Breast epithelium (tissue), 4 donors: ENCODE measurements at places on chromosomes 16 and 17. TPM values are rescaled to one million over a fixed set of nuclear protein-coding genes. Genes with fewer than 3 reads are reported as not detected.

DNA sequence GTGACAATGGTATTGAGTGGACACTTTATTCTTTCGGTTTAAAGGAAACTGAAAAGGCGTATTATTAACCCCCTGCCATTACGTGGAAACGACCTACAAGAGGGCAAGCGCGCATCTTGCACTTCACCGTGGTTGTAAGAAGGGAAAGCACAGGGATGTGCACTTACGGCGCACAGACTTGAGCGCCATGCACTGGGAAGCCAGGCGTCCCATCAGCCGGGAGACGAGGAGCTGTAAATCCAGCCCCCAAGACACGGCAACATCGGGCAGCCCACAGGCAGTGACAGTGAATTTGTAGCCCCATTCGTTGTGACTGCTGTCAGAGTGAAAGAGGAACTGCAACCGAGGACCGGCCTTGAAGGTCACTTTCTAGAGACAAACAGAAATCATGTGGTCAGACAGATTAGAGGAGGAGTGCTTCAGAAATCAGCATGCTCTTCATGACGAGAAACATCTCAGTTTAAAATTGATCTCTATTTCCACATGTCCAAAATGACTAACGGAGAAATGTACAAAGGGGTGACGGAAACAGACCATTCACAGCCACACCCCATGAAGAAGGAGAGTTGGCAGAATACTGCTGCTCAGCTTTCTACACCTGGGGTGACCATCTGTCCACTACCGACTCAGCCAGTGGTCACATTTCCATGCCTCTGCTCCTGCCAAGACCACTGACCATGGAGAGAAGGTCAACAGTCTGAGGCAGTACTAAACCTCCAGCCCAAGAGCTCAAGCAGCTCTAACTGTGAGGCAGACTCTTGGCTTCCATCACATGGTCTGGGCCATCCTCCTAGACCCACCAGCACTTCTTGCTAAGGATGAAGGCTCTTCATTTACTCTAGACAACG, 68.6 kb downstream of the ZZEF1 start:
- no peak for DNase-seq

PARD6A gene
- total RNA-seq, result 6.4 TPM

DNA sequence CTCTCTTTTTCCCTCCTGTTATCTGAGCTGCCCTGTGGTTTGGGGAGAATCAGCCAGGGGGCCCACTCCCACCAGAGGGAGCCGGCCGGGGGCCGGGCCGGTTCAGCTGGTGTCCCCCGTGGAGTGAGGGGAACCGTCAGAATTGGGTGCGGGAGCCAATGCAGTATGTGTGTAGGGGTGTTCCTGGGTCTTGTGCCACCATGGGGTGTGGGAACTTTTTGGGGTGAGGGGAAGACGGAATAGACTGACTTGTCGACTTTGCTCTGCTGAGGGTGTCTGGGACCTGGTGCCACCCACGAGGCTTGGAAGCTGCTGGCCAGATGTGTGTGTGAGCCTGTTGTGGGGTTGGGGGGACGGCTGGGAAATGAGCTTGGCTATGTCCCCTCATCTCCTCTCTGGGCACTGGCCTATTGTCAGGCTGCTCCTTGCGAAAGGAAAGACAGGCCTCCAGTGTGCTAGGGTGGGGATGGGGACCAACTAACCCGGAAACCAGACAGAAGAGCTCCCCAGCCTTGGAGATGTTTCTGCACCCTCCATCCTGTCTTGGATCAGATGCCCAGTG, 9.9 kb downstream of the RARA start:
- DNase-seq, result no peak

KIF19 gene
- 1.3 TPM for total RNA-seq

DNA sequence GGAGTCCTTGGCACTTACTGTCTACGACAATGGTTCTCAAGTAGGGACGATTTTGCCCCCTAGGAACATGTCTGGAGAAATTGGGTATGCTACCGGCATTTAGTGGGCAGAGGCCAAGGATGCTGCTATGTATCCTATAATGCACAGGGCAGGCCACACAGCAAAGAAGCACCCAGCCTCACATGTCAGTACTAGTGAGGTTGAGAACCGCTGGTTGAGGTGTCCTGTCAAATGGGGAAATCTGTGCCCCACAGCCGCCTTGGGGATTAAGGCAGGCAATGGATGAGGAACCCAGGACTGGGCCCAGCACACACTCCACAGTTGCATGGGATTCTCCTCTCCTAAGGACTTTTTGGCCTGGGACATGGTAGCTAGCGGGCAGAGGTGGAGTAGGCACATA, 86.7 kb upstream of the TOB1 start:
- DNase-seq, result no peak

DNA sequence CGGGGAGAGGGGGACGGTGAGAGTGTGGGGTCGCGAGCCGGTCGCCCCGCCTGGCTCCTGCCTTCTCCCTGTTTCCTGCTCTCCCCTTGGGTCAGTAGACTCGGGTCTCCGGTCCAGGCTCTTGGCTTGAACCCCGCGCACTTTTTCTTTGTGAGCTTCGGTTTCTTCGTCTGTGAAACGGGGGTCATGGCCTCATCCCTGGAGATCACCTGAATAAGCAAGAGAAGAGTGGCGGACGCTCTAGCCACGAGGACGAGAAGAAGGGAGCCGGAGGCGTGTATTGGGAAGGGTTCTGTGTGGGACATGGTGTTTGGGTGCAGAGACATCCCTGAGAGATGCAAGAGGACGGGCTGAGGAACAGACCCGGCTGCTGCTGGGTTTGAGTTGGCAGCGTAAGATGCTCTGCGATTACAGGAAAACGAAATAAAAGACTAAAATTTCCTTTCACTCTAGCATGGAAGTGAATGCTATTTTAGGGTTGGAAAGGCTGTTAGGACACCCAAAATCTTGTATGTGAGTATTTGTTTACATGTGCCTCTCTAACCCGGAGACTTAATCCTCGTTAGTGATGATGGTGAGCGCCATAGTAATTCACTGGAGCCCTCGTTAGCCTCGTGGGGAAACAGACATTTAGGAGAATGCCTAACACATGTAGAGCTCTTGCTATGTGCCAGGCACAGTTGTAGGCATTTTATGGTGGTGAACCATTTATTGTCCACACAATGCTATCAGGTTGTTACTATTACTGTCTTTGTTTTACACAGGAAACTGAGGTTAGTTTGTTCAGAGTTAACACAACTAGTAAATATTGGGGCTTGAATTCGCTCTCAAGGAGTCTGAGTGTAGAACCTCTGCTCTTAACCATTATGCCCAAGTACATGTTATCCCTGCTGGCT, 646 bp downstream of the KIF22 start:
- no peak for DNase-seq

DNA sequence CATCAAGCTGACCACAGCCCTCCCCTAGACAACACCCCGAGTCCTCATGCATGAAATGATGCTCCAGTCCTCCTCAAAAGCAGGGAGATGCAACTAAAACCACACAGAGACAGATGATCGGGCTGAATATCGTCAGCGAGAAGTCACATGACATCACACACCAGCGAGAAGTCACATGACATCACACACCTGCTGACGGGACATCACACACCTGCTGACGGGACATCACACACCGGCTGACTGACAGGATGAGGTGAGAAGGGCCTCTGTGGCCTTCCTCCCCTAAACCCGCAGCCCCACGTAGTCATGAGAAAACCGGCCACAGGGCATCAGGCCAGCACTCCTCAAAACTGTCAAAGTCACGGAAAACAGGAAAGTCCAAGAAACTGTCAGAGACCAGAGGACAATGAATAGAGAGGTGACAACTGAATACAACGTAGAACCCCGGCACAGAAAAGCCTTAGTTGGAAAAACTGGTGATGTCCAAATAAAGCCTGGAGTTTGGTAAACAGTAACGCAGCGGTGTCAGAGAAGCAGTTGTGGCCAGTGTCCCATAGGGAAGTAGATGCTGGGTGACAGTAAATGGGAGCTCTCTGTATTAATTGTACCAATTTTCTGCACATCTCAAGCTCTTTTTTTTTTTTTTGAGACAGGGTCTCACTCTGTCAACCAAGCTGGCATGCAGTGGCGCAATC, 14.3 kb downstream of the LITAF start:
- no peak for DNase-seq

DNA sequence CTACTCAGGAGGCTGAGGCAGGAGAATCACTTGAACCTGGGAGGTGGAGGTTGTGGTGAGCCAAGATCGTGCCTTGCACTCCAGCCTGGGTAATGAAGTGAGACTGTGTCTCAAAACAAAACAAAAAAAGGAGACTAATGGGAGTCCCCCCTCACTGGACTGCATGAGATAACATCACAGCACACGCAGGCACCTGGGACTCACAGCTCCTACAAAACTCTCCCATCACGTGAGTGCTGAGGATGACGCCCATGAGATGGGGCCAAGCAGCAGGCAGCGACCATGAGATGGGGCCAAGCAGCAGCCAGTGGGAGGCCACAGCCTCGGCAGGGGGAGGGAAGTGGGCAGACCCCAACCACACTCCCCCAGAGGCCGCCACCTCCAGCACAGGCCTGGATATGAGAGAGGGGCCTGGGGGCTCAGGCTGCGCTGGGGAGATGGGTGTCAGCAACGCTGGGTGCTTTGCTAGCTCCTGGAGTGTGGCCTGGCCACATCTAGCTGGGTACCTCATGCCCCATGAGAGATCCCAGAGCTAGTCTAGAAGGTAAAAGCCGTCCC, 15.4 kb downstream of the DNAAF8 start:
- DNase-seq, result no peak

PRKCA gene
- 6.6 TPM for total RNA-seq

DNA sequence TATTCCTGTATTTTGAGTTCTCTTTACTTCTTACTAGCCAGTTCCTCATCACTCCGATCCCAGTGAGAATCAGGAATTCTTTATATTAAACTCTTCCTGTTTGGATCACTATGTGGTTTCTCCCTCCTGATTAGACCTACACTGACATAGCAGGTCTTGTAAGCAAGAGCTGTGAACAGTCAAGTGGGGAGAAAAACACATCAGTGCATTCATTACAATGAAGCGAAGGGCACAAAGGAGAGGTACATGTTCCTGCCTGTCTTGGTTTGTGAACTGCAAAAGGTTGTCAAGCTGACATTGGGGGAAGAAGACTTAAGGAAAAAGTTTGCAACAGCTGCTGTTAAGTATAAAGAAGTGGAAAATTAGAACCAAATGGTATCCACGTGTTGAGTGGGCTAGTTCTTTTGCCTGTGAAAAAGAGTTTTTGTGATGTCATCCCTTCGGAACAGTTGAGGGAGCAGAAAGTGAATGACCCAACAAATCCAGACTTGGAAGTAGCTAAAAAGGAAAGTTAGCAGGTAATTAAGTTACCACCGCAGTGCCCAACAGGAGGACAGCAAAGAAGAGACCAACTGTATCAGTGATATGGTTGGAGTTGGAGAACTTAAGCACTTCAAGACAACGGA, 23.0 kb upstream of the TRIM25 start:
- DNase-seq, result no peak

NACA2 gene
- not detected for total RNA-seq

CDT1 gene
- 1.3 TPM for total RNA-seq

DNA sequence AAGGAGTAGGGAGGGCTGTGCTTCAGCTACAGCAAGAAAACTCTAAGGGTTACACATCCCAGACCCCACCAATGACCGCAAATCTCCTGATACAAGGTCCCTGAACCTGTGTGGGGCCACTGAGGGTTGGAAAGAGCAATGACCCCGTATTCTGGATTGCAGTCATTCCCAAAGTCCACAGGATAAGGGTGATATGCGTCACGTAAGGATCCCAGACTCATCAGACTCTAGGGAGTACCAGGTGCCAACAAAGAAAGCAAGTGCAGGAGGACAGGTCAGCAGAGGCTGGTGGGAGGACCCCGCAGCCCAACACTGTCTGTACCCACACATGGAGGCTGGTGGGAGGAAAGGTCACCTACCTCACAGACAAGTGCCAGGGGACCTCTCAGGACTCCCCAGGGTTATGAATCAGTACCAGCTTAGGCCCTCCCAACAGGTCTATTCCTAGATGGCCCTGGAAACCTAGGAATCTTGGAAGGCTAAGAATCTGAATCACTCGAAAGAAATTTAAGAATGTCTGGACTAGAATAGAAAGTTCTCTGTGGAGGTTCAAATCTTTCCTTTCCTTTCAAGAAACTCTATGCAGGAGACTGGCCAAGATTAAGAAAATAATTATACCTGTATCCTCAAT, 16.2 kb downstream of the PITPNA start:
- DNase-seq, result no peak

SCARF1 gene
- total RNA-seq, result 4.2 TPM

HYDIN gene
- total RNA-seq, result 9.4 TPM

CPHXL2 gene
- not detected for total RNA-seq

DNA sequence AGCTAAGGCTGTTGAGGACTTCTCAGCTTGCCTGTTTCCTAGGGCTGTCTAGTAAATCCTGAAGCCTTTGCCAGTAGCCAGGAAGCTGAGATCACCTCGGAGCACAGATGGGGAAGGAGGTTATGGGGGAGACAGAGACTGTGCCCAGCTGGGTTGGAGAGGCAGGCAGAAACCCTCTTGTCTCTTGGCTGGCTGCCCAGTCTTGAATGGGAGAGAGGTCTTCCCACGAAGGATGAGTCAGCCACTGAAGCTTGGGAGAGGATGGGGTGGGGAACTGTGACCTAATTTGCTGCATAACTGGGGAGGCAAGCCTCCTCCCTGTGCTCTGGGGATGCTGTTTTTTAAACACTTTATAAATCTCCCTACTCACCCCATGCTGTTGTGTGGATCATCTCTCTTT, 69.8 kb downstream of the SHISA9 start:
- no peak for DNase-seq

DNA sequence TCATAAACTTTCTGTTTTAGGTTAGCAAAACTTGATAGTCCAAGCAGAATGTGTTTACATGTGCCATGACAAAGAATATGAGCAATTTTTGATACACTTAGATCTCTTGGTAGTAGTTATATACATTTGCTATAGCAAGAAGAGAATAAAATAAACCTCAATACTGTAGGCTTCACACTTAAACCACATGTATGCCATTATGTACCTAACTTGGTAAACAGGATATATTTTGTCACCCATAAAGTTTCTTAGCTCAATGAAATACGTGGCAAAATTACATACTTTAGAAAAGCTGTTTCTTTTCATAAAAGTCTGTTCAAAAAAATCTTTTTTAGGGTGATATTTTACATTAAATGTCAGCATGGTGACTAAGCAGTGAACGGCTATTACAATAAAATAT, 184.7 kb downstream of the MYO1D start:
- no peak for DNase-seq

DNA sequence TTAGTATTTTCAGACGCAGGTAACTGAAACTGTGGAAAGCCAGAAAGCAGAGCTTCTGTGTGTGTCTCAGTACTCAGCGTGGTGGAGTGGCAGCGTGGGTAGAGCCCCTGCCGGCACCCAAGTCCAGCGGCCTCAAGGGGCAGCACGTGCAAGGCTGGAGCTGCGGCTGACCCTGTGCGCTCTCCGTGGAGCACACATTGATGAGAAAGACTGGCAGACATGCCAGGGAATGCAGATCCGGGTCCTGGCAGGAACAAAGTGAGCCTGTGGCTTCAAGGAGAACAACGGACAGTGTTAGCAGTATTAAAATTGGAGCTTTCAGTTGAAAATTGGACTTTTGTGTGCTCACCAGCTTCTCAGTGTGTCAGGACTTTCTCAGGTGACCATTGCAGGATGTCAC, 23.3 kb downstream of the ZC3H18 start:
- no peak for DNase-seq

- no peak for DNase-seq
Observed at GRCh38 chr17:46192189-46192438, 1.1 kb downstream of the KANSL1 start.

KRT12 gene
- not detected for total RNA-seq

ASGR1 gene
- total RNA-seq, result 1.4 TPM

B9D1 gene
- total RNA-seq, result 29.2 TPM

- no peak for DNase-seq
Observed at GRCh38 chr17:81210868-81211267, 11.9 kb downstream of the CEP131 start.

POLDIP2 gene
- total RNA-seq, result 64.5 TPM

GRCh38 chr17:48577946-48578615, at the start of gene HOXB4:
TSS of gene HOXB4 (minus strand) at chr17:48578350. CDS start at chr17:48578319, 31 bp downstream.
- peak; percentile 52 for DNase-seq

GRCh38 chr16:89727406-89728120, 6.2 kb downstream of the ZNF276 start:
- DNase-seq, result no peak
